ENCODE measurements at places on chromosomes 2 and 18.

GRCh38 chr2:184215745-184216144, 382.6 kb upstream of the ZNF804A start:
- no peak for DNase-seq

DNA sequence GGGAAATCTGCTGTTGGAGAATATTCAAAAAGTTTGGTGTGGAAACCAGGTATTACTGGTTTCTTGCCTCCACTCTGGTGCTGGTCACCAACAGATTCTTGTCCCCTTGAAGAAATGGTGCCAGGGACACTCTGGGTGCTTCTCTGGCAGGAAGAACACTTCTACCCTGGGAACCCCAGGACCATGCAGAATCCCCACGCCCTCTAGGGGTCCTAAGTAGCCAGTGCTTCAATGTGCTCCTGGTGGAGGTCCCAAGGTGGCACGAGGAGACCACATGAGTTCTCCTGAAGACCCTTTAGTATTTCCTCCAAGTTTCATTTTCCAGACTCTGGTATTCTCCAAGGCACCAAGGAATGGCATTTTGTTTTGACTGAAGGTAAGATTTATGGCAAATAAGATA, 380.6 kb downstream of the TSN start:
- no peak for DNase-seq

DNA sequence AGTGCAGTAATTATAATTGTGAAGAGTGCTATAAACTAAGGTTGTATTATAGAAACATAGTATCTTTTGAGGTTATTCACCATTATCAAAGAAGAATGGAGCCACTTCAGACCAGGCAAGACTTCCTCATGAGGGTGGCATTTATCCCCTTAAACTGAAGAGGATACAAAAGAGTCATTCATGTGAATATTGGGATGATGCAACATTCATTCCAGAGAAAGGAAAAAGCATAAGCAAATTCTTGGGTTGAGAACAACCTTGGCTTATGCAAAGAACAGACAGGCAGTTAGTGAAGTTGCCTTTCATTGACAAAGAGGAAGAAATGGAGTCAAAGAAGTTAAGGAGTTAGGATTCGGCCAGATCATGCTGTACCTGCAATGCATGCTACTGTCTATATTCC, 682.5 kb downstream of the MBD2 start:
- no peak for DNase-seq

DNA sequence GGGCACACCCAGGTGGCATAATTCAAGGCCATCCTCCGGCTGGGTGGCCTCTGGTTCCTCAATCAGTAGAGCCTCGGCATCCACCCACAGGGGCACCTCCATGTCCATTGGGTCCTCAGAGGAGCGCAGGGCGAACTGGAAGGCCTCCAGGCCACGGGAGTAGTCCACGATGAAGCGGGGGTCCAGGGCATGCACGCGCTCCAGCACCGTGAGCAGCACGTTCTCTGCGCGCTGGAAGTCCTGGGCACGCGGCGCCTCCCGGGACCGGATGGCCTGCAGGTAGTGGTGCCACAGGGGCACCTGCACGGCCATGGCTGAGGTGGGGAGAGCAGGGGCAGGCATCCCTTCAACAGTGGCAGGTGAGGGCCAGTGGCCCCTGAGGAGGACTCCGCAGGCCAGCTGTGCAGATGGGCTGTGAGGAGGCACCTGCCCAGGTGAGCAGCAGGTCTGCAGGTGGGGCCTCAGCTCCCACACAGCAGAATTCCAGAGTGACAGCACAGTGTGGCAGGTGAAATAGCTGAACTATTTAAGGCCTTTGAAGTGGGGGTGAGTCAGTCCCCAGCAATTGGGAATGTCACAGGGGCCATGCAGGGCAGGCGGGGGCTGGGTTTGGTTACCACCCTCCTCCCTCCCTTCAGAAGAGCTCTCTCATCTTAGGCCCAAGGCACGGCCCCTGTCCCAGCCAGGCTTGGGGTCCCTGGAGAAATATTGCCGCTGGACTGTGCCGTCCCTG, at the start of gene MAB21L4:
Gene MAB21L4 (minus strand): TSS at position 501 of the 733 bp plus-strand sequence. CDS start 159 bp downstream, at position 342.
- DNase-seq: no peak

DNA sequence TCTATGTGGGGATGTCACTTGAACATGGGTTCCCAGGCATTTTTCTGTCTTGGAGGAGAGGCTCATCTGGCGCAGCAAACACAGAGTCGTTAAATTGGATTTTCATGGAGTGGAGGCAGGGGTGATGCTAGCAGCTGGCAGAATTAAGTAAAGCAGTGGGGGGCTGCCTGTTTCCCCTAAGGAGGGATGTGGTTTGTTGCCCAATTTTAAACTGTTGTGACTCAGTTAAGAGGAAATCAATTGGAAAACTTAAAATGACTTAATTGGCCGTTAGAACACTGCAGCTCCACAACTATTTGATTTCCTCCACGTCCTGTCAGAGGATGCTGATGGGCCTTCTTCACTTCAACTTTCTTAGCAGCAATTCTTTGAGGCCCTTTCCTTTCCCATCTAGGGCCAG, 354.1 kb upstream of the ATP5MC3 start:
- DNase-seq: no peak

- no peak for DNase-seq
Measured at GRCh38 chr2:42879121-42879705, 86.8 kb upstream of the HAAO start.

DNA sequence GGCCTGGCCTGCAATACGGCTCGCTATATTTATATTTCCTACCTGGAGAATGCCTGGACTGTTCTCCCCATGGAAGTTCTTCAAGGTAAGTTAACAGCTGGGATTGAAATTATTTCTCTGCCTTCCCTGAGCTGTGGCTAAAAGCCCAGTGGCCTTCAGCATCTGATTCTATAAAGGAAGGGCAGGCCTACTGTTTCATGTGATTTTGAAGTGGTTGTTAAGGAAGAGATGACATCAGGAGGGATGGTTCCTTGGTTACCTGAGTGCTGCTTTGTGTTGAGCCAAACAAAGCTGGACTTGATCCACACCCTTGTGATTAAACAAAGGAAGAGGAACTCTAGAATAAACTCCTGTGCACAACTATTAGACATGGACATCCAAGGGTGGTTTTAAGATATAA, 61.6 kb downstream of the MFSD6 start:
- no peak for DNase-seq

DNA sequence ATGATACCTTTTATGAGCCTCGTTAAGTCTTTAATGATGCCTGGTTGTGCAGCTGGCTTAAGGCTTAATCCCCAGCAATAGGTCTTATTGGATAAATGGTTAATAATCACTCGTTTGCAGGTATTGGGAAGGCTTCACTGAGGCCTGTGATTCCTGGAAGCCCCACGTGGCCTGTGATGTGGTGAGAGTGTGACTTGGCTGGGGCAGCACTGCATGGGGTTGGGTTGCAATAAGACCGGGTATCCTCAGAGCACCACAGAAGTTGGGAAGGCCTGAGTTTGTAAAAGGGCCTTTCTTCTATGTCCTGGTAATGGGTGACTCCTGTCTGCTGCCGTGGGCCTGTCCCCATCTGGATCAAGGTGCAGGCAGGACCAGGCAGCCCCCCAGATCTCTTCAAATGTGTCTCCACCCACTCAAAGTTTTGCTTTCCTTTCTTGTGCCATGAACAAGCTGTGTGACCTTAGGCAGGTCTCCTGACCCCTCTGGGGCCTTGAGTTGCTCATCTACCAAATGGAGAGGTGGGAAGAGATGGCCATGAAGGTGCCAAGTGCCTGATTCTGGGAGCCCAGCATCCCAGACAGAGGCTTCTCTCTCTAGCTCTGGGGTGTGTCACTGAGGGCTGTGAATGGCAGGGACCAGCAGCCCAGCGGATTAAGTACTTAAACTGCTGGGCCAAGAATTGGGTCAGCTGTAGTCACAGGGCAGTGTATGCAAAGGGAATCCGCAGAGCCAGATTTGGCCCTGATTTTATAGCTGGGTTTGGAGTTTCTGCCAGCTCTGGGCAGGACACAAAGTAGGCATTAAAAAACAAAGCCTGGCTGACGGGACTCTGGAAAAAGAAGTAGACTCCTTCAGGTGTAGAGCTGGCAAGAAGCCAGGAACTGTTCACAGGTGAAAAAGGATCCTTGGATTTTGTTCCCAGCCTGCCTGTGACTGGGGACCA, 24.4 kb downstream of the LBH start:
- no peak for DNase-seq

DNA sequence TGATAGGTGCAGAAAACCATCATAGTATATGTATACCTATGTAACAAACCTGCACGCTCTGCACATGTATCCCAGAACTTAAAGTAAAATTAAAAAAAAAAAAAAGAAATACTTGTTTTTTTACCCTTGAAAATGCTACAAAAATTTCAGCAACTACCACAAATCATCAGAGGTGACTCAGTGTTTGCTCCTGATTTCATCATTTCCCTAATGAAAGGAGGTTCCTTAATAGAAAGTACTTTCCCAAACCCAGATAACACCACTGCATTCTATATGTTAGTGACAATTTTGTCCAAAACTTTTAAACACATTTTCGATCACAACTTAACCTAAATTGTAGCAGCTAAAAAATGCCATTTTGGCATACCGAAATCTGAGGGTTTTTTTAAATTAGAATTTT, 163.3 kb downstream of the SLC39A10 start:
- no peak for DNase-seq

- DNase-seq: no peak
Measured at GRCh38 chr18:77948567-77948966, 698.9 kb downstream of the GALR1 start.

DNA sequence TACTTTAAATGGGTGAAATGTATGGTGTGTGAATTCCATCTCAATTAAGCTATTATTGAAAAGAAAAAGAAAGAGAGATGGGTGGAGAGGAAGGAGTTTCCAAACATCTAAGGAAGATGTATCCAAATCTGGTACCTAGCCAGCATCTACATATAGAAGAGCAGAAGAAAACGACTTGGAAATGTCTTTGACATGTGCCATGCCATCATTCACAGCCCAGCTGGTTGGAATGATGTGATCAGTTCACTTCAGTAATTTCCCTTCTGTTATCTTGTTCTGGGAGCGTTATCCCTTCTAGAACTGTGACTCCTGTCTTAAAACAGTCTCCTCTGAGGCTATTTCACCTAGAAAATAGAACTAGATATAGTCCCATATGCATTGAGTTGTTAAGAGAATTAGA, 312.8 kb upstream of the GYPC start:
- no peak for DNase-seq

GRCh38 chr18:58025205-58025604, 18.8 kb upstream of the NEDD4L start:
- DNase-seq: no peak

GRCh38 chr2:64165706-64166105, 21.5 kb upstream of the PELI1 start:
- no peak for DNase-seq
